ENCODE measurements at places on chromosomes 4 and X. TPM values are rescaled to one million over a fixed set of nuclear protein-coding genes. Genes with fewer than 3 reads are reported as not detected.

DNA sequence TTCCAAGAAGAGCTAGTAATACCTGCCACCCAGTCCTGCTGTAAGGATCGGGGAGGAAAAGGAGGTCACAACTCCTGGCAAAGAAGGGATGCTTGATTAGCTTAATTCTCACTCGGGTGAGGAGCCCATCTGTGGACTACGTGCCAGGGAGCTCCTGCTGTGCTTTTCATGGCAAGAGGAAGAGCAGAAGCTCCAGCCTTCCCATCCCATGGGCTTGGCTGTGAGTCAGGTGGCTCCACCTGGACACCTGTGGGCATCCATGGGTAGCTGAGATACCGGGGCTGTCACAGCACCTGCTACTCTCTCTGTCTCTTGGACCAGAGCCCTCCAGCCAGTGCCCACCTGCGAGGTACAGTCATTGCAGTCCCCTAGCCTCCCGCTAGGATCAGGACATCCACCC, 18.0 kb downstream of the CLNK start:
- no peak for DNase-seq

- DNase-seq = no peak
Observed at GRCh38 chr4:25580633-25581467, 74.8 kb upstream of the SLC34A2 start.

GRCh38 chr4:186689476-186689875, 34.2 kb downstream of the FAT1 start:
- no peak for DNase-seq

GRCh38 chrX:121666171-121666570, 618.8 kb downstream of the GLUD2 start:
- no peak for DNase-seq

DNA sequence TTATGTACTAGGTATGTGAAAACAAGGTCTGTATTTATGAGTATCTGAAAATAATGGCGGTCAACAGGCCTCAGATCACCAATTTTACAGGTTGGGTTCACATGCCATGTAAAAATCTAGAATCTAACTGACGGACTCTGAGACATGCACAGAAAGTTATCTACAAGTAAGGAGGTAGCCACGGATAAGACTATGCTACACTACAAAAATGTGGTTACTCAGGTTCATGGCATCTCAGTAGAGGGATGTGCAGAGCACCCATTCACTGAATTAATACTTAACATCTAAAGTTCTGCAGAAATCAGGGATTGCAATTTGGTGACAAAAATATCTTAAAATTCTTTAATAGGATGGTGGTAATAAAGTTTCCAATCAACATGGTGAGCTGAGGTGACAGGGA, 155.9 kb downstream of the APBB2 start:
- no peak for DNase-seq

DNA sequence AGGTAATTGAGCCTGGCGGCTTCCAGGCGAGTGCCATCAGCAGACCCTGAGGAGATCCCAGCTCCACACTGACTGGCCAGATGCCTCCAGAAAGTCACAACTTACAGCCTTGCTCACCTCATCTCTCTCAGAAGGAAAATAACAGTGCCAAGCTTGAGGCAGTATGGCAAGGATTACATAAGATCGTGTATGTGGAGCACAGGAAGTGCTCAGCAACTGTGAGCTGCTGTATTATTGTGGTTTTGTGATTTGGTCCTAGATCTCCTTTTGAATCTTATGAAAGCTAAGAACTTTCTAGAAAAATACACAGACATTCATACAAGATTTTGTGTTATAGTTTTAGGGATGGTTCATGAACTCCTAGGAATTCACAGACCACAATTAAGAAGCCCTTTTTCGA, 14.0 kb downstream of the RASL11B start:
- DNase-seq = no peak

DNA sequence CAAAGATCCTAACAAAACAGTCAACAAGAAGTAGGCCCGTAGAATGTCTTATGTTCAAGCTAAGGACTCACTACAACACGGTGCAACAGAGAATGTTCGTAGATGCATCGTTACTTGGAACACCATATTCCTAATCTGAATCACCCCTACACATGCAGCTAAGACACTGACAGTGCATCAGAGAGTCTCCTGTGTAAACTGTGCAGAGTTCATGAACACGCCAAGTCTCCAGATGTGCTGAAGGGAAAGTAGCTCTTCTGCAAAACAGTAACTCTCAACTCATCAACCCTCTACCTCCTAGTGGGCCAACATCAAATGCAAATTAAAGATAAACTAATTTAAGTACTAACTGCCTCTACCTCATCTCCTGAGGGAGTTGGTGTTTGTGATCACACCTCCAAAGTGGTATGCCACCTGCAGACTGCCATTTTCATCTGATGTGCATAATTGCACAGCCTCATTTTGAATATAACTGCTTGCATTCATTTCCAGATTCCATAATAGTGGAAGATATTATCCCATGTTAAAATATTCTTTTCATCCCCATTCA, 73.5 kb downstream of the MOSPD2 start:
- DNase-seq = no peak

DNA sequence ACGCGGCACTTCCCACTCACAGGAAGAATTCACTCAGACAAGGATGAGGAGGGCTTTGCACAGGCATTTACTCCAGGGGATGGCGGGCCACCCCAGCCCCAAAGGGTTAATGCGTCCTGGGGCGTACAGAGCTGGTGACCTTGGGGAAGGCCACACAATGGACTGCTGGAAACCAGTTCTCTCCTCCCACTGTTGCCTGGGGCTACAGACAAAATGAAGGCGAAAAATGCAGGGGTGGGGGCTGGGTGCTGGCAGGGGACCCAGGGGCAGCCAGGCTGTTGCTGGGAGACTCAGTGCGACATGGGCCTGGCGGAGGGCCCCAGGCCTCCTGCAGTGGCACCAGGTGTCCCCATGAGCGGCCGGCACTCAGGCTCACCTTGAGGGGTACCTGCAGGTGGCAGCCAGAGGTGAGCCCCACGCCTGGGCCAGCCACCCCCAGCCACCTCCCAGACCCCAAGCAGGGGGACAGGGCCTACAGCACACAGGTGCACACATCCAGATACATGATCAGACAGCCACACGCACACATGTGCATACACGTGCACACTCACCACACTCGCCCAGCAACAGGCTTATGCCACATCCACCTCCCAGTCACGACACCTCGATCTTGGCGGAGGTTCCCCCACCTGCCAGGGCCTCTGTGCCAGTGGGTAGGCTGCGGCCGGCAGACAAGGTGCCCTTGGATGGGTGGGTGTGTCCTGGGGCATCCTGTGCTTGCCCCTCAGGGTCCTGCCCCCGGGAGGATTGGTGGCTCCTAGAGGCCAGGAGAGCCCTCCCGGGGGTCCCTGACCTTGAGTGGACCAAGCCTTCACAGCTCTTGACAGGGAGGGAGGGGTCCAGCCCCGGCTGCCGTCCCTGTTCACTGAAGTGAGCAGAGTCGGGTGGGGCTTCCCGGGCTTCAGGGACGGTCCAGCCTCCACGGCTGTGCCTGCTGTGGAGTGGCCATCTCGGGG, 13.1 kb downstream of the NAT8L start:
- no peak for DNase-seq

- DNase-seq = no peak
Observed at GRCh38 chr4:109183931-109184490, 118.4 kb downstream of the COL25A1 start.

Gene CFAP47
- 1.5 TPM for total RNA-seq
